Left renal pelvis (tissue), 4 donors: ENCODE measurements at places on chromosomes 11 and 22. TPM values are rescaled to one million over a fixed set of nuclear protein-coding genes. Genes with fewer than 3 reads are reported as not detected.

Gene NAP1L4
- polyA plus RNA-seq = 175 TPM

Gene SHANK2
- 28.0 TPM for polyA plus RNA-seq

Gene GLYATL2
- polyA plus RNA-seq = 1.5 TPM

GRCh38 chr11:46920755-46921154 lies 2.4 kb upstream of the LRP4 start:
- DNase-seq = no peak

Gene PATE4
- polyA plus RNA-seq = 0.15 TPM

Gene TSPO
- 18.4 TPM for polyA plus RNA-seq

DNA sequence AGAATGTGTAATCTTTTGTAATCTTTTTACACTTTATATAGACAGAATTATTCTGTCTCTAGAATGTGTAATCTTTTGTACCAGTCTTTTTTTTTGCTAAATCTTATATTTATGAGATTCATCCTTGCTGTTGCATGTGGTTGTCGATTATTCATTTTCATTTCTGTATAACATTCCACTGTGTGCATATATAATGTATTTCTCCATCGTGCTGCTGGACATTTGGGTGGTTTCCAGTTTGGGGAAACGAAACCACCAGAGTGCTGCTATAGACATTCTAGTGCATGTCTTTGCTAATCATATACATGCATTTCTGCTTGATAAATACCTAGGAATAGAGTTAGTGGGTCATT lies 146.5 kb downstream of the GRIK4 start:
- DNase-seq = no peak

- DNase-seq = peak; percentile 45
These were observed at the start of gene OR52N2 for GRCh38 chr11:5808500-5809121. Gene OR52N2 (plus strand): TSS chr11:5808924. CDS start chr11:5820336, 11,412 bp downstream.

GRCh38 chr11:127117231-127117739 lies 116.7 kb upstream of the KIRREL3 start:
- DNase-seq = no peak

Gene SLC15A3
- polyA plus RNA-seq = 21.6 TPM

Gene NTM
- polyA plus RNA-seq = 54.7 TPM

Gene MRPL48
- 56.7 TPM for polyA plus RNA-seq

Gene PAX6
- not detected for polyA plus RNA-seq

- no peak for DNase-seq
These were observed 8.6 kb downstream of the OR51T1 start for GRCh38 chr11:4890279-4890678.
